ENCODE measurements at places on chromosomes 3 and 15.

DNA sequence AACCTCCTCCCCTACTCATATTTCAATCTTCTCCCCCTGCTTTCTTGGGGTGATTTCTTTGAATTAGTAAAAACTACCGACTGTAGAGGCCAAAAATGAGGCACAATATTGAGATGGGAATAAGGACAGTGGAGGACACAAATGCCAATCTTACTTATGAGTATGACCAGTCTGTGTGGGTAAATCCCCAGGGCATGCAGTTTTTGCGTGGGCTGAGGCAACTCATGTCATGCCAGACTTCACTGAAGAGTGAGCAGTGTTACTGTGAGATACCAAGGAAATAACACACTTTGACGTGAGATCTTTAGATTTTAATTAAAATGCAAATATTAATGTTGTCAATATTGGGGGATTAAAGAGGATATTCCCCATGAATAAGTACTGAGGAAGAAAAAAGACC lies 254.3 kb upstream of the ICE2 start:
- DNase-seq, result no peak

DNA sequence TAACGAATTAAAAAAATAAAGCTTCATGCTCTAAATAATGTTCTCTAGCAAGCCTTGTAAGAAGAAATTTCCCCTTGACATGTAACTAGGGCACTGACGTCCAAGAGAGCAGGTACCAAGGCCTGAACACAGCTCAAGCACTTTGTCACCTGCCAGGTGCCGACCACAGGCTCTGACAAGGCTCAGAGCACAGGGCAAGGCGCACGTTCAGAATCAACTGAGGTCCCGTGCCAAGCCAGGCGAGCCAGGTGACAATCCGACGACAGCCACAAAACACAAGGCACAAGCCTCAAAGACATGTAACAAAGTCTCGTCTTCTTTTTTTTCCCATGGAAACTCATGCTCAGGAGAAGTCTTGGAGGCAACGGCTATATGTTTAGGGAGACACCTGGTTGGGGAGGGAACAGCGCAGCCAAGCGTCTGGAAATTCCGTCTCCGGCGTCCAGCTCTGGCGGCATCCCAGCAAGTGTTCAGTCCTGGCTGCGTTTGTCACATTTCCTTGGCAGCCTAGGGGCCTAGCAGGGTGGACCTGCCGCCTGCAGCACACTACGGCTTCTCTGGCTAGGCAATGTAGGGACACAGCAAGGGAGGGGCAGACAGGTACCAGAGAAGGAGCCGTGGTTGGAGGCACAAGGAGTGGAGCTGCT lies 76.7 kb downstream of the ADAMTS17 start:
- no peak for DNase-seq

DNA sequence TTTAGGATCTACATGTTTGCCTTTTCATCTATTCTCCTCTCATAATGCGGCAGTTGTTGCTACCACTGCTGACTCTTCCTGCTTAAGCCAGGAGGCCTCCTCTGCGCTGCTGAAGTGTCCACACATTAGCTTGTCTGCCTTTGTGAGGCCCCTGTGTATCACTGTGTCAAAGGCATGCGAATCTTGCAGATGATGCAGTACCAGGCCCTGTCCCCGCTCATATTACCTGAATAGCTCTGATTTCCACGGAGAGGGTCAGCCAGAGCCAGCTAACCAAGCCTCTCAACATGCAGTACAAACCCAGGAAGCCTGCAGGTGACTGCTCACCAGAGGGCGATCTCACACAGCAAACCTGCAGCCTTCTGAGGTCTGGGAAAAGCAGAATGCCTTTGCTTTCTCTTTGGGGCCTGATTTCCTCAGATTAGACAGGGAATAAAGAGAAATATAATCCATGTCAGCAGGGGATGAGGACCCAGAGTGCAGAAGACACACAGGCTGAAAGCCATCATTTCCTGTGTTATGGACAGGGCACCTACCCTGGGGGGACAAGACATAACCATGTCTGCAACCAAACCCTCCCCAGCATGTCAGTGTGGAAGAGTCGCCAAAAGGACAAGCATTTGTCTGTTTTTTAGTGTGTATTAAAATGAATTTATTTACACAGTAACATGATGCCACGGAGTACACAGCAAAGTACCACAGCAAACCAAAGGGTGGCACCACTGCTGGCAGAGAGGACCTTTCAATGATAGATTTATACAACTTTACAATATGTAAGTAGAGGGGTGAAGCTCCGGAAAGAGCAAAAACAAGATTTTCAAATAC lies 36.8 kb upstream of the TSPAN3 start:
- no peak for DNase-seq

GRCh38 chr15:57370929-57371328 lies 5.4 kb upstream of the CGNL1 start:
- DNase-seq, result no peak

DNA sequence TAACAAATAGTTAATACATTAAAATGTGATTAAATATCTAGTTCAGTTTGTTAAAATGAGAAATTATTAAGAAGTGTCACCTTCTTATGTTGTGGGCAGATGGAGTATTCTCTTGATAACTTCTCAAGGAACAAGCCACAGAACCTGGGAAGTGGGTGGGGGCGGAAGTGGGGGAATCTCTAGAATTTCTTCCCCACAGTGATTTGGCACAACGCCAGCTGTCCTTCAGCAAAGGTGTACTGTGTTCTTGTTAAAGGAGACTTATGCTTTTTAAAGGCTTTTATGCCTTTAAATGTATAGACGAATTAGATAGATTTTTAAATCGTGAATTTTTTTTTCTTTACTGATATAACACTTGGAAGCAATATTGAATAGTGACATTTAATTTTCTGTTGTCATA lies 42.4 kb downstream of the SEC22A start:
- DNase-seq, result peak; percentile 18
